Effector memory CD4-positive, alpha-beta T cell (primary cell): ENCODE measurements at places on chromosomes 3 and 15.

DNA sequence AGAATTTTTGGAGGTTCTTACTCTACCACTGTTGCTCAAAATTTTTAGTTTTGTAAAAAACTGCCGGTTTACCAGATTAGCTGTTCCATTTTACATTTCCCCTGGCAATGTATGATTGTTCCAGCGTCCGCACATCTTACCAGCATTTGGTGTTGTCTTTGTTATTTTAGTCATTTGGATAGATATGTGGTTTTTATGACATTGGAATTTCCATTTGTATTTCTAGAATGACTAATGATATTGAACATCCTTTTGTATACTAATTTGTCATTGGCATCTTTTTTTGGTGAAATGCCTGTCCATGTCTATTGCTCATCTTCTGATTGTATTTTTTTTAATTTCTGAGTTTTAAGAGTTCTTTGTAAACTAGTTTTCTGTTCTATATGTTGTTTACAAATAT is 28.5 kb downstream of the LRRC28 start:
- DNase-seq: no peak

DNA sequence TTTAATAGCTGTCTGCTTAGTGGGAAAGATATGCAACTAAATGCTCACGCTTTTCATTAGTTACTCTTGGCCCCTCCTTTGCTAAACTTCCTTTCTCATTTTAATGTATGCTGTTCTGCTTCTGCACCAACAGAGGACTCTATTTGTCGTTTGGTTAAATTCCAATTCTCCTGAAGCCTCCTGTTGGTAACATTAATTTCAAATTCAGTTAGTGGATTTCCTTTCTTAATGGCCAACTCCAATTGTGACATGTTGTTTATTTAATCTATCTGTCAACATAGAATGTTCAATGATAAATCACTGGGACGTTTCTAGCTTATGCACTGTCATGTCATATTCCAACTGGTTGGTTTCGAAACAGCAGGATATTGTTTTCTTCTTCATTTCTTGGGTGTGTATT is 467.4 kb upstream of the BCHE start:
- no peak for DNase-seq

DNA sequence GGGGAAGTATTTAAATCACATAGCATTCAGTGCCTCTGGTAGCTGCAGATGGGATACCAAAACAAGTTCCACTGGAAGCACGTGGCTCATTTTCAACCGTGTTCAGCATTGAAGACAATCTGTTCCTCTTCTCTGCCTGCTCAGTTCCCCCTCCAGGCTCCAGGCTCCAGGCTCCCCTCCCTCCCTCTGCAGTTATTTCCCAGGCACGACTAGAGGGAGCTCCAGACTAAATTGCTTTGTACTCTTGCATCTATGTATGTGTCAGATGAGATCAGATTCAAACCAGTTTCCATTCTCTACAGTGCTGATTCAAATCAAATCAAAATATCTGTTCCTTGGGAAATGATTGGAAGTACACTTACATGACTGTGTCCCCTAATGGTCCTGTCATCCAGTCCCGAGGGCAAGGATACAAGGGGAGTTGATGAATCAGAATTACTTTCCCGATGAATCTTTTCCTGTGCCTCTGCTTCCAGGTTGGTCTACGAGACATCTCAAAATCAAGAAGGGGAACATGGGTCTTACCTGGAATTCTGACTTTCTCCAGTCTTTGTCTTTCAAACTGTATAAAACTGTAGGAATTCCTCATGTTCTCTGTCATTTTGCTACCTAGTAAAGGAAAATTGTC is 600.5 kb downstream of the EDEM1 start:
- no peak for DNase-seq

GRCh38 chr15:101187820-101188636 is 63.8 kb downstream of the CHSY1 start:
- no peak for DNase-seq

DNA sequence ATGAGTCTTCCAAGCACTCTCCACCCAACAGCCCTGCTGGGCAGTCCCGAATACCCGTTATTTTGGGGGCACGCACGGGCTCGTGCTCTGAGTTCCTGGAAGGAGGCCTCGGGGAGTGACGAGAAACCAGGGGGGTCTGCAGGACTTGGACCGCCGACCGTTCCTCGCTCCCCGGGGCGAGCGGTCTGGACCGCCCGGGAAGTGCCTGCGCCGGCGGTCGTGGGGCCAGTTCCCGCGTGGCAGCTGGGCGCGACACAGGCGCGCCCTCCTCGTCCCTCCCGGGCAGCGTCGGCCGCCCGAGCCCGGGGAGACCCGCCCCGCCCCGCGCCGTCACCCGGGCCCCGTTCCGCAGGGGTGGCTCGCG is 387 bp downstream of the GNB4 start:
- no peak for DNase-seq

DNA sequence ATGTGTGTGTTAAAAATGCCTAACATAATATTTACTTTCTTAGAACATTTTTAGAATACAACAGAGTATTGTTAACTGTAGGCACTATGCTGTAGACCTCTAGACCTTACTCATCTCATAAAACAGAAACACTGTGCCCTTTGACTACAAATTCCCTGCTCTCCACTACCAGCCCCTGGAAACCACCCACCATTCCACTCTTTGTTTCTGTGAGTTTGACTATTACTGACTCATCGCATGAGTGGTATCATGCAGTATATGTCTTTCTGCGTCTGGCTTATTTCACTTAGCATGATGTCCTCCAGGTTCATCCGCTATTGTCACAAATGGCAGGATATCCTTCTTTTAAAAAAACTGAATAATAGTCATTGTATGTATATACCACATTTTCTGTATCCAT is 216.7 kb upstream of the CFAP20DC start:
- DNase-seq: no peak

GRCh38 chr3:129919806-129920205 is 26.3 kb upstream of the TMCC1 start:
- no peak for DNase-seq

DNA sequence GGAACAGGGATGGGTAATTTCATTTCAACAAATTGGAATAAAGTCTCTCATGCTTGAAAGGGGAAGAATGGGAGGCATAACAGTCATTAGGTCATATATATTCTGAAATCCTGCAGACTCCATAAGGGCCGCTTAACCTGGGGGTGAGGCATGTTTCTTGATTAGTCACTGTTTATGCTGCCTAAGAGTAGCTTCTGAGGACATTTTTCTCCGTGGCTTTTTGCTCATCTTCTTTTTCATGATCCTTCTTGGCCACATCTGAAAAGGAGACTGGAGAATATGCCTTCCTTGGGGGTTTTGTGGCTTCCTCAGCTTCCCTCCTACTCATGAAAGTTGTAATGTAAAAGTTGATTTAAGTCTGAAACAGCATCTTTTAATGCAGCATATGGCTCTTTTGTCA is 20.0 kb upstream of the CFAP20DC start:
- DNase-seq: no peak

DNA sequence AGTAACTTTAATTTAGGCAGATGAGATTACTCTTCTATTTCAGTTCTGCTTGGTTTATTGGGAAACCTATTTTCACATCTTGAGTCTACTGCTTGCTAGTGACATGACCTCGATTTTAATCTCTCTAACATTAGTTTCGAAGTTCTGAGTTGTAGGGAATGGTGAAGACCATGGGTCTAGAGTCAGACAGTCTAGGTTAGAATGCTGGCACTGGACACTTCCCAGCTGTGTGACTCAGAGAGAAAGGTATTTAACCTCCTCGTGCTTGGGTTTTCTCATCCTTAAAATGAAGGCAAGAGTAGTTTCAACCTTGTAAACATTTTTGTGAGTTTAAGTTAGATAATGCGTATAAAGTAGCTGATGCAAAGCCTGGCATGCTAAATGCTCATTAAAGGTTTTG is 422.1 kb downstream of the GRM7 start:
- DNase-seq: no peak

GRCh38 chr3:106275592-106275991 is 406.8 kb upstream of the CBLB start:
- DNase-seq: no peak

DNA sequence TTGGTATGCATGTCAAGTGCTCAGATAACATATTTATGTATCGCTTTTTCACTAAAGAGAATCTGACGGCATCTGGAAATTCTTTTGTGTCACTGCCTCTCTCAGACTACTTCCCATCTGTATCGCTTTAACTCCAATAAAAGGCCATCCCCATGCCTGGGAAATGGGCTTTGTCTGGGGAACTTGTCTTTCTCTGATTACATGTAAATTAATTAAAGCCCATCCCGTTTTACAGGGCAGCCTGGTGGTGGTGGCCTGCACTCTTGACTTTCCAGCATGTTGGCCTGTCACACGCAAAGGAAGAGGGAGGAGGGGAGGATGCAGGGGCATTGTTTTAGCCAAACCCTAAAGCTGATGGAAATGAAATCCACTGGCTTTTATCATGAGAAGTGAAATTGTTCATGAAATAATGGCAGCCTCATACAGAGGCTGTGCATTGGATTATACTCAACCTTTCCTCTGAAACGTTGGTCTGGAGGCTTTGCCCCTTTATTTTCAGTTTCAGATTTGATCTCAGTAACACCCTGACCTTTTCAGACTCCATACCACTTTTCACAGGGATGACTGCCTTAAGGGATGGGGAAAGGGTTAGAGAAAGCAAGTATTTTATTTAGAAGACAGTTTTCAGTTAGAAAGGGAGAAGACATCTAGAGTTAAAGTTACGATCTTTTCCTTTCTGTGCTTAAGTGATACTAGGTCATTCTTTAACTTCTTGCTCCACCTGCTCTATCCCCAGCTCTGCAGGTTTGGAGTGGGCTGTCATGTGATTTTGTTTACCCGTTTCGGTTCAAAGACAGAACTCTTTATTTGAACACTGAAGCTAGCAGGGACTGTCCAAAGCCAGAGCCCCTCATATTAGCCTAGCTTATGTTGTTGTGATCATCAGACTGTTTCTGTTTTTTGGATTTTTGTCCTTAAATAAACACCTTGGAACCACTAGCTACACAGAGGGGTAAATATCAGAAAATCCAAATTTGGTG is 94.6 kb upstream of the CTDSPL start:
- DNase-seq: no peak

- DNase-seq: no peak
Observed at GRCh38 chr15:58330741-58331559, 100.8 kb upstream of the LIPC start.

- DNase-seq: no peak
Observed at GRCh38 chr15:81098861-81099651, 35.0 kb upstream of the CFAP161 start.

DNA sequence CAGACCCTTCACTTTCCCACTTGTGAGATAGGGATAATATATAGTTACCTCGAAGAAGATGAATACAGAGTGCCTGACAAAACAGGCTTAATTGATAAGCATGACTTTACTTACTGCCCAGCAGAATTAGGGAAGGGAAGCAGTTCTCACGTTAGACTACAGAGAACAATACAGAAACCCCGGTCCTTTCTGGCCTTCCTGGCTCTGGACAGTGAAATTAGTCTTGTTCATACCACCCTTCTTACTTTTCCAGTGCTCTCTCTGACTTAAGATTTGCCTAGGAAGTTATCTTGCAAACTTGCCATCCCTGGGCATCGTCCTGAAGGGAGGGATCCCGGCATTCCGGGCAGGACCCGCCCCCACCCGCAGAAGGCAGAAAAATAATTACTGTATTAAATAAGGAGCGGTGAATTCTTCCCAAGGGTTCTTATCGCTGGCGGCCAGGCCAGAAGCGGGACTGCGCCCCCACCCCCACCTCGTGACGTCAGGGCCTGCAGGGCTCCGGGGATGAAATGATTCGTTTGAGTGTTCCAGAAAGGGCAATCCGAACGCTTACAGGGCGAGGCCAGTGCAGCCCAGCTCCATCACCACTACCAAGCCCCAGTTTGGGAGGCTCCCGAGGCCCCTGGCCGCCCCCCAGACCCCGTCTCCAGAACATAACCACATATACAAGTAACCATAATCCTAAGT is 8.4 kb downstream of the SOX2 start:
- DNase-seq: no peak

GRCh38 chr3:17579289-17580031 is 163.0 kb downstream of the TBC1D5 start:
- no peak for DNase-seq
